ENCODE measurements at places on chromosomes 4 and X.

GRCh38 chr4:110005461-110006056, 92.9 kb downstream of the EGF start:
- DNase-seq, result no peak

- DNase-seq, result no peak
Measured at GRCh38 chrX:23013366-23013765, 13.6 kb downstream of the DDX53 start.

DNA sequence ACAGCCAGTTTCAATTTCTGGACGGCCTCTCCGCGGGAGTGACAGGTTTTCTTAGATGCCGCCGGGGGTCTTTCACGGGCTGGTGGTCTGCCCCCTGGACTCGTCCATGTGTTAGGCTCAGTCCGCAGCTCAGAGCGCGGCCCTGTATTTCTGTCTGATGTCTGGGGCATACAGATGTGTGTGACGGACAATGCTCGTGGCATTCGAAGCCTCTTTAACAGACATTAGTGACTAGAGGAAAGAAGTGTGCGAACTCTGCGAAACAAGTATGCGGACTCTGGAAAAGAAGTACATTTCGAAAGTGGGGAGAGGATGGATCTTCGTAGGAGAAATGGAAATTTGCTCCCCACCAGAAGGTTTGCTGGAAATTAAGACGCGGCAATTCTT, 793 bp upstream of the DCUN1D4 start:
- DNase-seq, result no peak

DNA sequence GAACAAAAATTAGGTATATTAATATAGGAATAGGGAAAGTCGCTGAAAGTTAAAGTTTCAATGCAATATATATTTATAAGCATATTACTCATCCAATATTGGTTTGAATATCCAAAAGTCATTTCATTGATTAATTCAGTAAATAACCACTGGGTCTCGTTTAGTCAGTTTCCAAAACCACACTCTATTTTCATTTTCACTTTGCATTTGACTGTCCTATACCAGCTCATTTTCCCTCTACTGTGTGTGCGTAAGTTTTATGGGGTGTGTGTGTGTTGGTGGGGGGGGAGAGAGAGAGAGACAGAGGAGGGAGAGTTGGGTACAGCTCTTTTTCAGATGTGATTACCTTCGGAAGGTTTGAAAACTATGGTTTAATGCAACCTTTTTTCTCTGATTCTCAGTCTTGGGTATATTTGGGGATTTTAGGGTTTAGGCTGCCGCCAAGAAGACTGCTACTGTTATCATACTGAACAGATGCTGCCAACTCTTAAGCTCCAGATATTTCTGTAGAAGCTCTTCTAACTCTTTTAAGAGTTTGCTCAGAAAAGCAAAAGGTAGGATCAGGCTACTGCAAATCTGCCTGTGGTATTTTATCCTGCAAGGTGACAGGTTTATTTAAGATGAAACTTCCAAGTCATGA, 1427.4 kb downstream of the PCDH7 start:
- DNase-seq, result no peak

GRCh38 chr4:48651914-48652313, 128.2 kb downstream of the FRYL start:
- no peak for DNase-seq

DNA sequence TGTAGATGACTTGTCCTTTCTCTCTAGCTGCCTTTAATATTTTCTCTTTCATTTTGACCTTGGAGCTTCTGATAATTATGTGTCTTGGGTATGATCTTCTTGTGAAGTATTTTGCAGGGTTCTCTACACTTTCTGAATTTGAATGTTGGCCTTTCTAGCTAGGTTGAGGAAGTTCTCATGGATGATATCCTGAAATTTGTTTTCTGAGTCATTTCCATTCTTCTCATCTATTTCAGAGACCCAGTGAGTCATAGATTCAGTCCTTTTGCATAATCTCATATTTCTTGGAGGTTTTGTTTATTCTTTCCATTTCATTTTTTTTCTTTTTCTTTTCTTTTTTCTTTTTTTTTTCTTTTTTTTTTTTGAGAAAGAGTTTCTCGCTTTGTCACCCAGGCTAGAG, 585.7 kb upstream of the PABPC4L start:
- DNase-seq, result no peak

- no peak for DNase-seq
Measured at GRCh38 chrX:100674705-100675104, 30.7 kb downstream of the SRPX2 start.

DNA sequence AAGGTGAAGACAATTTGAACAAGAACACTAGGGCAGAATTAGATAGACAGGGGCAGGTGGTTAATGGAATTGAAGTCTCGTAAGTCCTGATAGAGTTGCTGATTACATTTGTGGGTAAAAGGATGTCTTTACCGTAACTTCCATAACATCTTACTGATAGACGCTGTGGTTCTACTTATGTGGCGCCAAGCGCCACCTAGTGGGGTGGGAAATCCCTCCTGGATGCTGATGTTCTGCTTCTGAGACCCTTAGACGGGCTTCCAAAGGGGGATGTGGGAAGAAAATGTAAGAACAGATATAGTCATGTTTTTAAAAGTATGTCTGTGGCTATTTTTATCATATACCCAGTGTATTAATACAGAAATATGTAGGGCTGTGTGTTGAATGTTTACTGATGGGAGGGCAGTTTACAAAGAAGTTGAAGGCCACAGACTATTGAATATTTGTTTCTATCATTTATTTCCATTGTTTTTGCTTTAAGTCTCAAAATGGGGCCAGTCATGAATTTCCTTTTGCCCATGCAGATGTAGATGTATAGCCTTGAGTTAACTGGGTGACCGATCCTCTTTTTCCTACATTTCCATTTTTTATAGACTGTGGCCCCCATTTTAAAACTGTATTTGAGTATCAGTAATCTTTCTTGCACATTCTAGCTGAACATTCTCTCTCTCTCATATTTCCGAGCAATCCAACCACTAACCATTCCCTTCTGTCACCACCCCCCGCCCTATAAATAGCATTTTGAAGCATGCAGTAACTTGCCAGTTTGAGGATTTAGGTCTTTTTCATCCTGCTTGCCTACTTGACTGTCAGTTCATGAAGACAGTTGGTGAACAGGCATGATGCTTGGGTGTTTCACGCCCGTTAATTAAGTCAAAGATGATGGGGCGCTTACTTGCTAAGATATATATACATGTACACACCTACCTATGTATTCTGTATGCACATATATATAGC, 12.1 kb upstream of the TLR8 start:
- DNase-seq, result peak; percentile 17

DNA sequence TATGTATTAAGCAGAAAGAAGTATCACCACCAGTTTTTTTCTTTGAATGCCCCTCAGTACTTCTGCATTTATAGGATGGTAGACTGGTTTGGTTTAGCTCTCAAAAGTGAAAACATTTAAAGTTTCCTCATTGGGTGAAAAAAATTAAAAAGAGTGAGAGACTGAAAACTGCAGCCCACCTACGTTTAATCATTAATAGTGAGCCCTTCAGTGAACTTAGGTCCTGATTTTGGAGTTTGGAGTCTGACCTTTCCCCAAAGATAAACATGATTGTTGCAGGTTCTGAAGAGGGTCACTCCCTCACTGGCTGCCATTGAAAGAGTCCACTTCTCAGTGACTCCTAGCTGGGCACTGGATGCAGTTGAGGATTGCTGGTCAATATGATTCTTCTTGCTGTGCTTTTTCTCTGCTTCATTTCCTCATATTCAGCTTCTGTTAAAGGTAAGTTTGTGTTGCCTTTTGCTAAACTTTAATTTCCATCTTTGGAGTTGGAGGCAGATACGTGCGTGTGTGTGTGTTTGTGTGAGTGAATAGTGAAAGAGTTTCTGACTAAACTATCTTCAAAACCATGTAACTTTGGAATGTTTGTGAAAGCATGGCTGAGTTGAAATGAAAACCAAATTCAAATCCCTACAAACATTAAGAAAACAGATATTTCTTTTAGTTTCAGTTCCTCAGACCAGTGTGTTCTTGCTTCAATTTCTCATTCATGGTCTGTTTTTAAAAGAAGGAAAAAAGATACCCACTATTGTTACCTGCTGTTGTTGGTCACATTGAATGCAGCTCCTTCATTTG, at the start of gene MTTP:
Gene MTTP, plus strand, starts transcription at position 295 of the 795 bp plus-strand sequence. Its CDS starts 86 bp downstream, at position 381.
- DNase-seq, result no peak

- no peak for DNase-seq
Measured at GRCh38 chrX:108914791-108915190, 178.4 kb upstream of the IRS4 start.

DNA sequence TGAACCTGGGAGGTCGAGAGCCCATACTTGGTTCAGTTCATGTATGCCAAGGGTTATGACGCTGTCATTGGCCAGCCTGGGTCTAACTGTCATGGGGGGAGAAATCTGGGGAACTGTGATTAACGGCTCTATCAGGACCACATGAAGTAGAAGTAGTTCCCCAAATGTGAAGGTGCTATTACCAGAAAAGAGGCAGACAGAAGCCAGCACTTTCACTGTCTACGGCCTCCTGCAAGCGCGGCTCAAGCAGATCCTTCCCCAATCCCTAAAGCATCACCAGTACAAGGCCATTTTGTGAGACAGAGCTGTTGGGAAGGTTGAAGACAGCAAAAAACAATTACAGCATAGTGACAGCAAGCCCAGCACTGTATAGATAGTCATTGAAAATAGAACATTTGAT, 37.5 kb downstream of the HOPX start:
- DNase-seq, result no peak

DNA sequence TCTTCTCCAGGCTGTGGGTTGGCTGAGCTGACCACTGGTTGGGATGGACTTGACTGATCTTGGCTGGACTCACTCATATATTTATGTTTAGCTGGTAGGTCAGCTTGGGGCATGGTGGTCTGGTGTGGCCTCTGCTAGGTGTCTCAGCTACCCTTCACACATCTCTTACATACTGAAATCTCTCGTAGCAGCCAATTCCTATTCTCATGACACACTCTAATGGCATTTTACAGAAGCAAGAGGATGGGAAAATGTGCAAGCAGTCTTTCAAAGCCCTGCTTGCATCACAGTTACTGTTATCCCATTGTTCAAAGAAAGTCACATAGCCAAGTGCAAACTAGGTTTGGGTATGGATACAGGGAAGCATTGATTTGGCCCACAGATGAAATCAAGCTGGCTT, 55.5 kb upstream of the PCDH18 start:
- no peak for DNase-seq

GRCh38 chrX:12898073-12898472, 8.3 kb upstream of the TLR8 start:
- DNase-seq, result no peak

- DNase-seq, result no peak
Measured at GRCh38 chr4:27921231-27921630, 1060.6 kb downstream of the STIM2 start.

DNA sequence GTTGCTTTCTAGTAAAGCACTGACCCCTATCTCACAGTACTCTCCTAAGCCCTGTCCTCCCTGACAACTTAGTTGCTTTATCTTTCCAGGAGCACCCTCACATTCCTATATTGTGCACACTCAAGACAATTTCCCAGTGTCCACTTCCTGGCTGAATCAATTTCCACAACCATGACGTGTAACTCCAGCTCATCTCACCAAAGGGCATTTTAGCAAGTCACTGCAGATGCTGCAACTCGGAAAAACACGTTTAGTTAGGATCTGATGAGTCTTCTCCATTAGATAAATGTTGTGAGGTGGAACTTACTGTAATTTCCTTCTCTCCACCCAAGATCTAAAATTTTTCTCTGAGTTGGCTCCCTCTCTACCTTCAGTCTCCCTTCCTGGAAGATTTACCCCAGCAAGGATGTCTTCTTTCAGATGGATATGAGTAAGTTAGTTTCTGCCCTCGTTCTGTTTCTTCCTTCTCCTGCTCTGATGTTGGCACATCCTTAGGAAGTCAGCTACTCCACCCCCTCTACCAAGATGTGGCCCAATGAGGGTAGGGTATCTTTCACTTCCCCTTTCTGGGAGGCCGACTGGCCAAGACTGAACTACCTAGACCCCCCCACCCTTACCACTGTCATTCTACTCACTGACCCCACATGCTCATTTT, 28.8 kb upstream of the IL13RA1 start:
- DNase-seq, result no peak

- DNase-seq, result no peak
Measured at GRCh38 chr4:167084321-167084720, 150.0 kb downstream of the SPOCK3 start.

DNA sequence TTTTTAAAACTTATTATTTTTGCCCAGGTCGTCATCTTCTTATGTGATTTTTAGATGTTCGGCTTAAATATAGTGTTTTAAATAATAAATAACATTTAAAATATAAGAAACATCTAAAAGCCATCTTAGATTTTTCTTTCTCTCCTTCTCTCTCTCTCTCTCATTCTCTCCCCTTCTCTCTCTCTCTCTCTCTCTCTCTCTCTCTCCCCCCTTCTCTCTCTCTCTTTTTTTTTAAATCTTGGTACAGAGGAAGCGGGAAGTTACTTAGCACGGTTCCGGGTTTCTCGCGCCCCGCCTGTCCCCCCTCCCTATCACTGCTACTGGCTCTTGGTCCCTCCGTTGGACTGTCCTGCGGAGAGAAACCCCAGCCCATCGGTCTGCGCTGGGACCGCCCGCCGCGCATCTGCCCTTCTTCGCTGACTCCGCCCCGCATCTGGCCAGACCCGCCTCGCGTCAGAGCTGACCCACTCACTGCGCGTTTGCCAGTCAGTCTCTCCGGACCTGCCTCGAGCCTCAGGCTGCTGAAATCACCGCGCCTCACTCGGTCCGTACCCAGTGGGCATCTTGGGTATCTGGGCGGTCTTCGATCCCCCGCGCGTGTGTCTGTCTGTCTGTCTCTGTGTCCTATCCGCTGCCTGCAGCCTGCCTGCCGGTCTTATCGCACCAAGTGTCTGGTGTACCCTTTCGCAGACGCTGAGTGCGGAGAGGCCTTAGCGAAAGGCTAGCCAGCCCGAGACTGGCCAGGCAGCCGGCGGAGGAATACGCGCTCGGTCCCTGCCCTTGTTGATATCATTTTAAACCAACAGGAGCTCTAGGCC, at the start of gene PABPC5:
Gene PABPC5, plus strand, starts transcription at position 489 of the 818 bp plus-strand sequence. CDS start 739 bp downstream, outside the sequence.
- DNase-seq, result no peak

GRCh38 chr4:165827018-165827417, 46.0 kb upstream of the TLL1 start:
- DNase-seq, result no peak

GRCh38 chrX:7132335-7133049, 15.0 kb upstream of the STS start:
- DNase-seq, result no peak

- DNase-seq, result no peak
Measured at GRCh38 chr4:156892805-156893204, 78.8 kb downstream of the PDGFC start.

DNA sequence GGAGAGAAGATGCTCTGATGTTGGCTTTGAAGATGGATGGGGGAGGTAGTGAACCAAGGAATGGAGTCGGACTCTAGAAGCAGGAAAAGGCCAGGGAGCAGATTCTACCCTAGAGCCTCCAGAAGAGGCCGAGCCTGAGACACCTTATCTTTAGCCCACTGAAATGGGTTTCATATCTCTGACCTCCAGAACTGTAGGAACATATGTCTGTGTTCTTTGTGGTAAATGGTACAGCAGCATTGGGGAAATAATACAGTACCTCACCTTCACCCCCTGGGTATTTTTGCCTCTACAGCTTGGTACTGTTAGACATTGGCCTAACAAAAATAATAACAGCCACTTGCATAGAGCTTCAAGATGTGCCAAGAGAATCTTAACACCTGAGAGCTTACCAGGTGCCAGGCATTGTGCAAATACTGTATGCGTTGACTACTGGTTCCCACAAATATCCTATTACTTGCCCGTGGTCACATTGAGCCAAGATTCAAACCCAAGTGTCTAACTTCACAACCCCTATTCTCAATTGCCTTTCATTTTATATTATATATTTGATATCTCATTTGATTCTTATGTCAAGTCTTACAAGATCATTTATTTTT, 57.0 kb upstream of the PGM2 start:
- no peak for DNase-seq

- DNase-seq, result no peak
Measured at GRCh38 chr4:98527534-98528269, 130.7 kb downstream of the TSPAN5 start.

GRCh38 chr4:79174490-79175252, 151.2 kb downstream of the NAA11 start:
- DNase-seq, result no peak
